ENCODE measurements at places on chromosomes 6 and 20.

DNA sequence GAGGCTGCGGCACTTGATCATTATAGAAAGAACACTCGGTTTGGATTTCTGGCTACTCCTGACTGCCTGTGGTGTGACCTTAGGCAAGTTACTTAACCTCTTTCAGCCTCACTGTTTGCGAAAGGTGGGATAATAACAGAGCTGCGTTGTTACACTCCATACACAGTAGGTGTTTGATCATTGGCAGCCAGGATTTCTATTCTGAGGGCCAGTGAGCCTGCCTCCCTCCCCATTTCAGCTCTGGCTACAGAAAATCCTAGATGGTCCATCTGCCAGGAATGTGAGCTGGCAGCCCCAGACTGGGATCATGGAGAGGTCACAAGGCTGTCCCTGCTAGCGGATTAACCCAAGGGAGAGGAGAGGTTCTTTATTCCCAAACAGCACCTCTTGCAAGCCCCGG, 2.7 kb downstream of the KCNB1 start:
- DNase-seq: no peak

DNA sequence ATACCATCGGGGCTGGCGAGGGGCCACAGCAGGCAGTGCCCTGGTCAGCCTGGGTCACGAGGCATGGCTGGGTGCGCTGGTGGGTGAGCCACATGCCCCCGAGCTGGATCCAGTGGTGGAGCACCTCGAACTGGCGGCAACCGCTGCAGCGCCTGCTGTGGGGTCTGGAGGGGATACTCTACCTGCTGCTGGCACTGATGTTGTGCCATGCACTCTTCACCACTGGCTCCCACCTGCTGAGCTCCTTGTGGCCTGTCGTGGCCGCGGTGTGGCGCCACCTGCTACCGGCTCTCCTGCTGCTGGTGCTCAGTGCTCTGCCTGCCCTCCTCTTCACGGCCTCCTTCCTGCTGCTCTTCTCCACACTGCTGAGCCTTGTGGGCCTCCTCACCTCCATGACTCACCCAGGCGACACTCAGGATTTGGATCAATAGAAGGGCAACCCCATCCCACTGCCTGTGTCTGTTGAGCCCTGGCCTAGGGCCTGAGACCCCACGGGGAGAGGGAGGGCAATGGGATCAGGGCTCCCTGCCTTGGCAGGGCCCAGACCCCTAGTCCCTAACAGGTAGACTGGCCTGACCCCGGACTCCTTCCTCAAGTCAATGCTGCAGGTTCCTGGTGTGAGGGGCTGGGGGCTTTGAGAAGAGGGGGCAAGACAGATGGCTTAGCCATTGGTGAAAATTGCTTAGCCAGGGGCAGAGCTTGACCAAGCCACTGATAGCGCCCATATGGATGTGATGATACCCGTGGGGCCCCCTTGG, 598 bp downstream of the TMEM239 start:
- DNase-seq: no peak

GRCh38 chr20:10565191-10565921, 108.4 kb downstream of the JAG1 start:
- DNase-seq: peak; percentile 63

- no peak for DNase-seq
These were observed 195.0 kb upstream of the CEP162 start for GRCh38 chr6:84422380-84422968.

DNA sequence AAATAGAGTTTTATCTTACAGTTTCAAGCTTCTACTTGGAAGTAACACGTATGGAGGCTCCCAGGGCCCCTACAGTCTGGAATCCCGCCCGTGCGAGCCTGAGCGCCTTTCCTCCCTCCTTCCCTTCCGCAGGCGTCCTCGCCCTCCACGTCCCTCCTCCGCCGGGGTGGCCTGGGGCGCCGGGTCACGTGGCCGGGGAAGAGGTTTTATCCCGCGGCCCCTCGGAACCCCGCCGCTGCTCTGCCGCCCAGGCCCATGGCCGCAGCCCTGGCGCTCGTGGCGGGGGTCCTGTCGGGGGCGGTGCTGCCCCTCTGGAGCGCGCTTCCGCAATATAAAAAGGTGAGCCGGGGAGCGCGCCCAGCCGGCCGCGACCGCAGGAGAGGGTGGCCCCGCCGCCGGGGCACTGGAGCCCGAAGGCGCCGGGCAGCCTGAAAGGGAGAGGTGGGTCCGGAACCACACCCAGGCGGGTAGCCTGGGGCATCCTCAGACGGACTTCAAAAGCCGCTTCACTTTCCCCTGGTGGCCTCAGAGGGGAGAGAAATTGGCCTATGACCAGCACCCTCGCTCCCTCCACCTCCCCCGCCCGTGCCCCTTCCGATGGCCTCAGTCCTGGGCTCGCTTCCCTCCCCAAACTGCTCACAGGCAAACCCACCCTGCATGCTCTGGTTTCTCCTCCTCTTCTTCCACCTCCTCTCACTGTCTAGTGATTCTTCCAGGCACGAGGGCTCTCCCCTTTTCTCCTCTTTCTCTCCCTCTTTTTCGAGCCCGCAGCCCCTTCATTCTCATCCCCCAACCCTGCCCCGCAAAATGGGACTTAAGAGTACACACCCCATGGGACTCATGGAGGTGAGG, at the start of gene CLPSL2:
Gene CLPSL2 (plus strand): TSS at position 235 of the 852 bp plus-strand sequence. CDS start 21 bp downstream, at position 256.
- no peak for DNase-seq

- DNase-seq: no peak
These were observed 55.6 kb downstream of the ZNF292 start for GRCh38 chr6:87210979-87211378.

DNA sequence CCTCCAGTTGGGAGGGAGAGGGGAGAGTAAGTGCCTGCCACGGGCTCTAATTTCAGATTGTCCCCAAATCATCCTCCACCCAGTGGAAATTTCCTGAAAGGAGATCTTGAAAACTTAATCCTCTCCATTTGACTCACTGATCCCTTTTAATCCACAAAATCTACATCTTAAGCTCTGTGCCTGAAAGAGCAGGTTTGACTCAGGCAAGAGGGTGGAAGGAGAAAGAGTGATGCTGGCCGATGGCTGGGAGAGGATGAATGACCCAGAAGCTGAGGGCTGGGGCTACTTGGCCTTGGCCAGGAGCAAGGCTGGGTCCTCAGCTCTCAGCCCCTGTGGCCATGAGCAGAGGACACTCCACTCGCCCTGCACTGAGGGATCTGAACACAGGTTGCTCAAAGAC, 8.1 kb downstream of the BPIFA2 start:
- DNase-seq: no peak

Data from AG09309 (cell line).